NCI-H524 (cell line): ENCODE measurements at places on chromosomes 3 and 15.

DNA sequence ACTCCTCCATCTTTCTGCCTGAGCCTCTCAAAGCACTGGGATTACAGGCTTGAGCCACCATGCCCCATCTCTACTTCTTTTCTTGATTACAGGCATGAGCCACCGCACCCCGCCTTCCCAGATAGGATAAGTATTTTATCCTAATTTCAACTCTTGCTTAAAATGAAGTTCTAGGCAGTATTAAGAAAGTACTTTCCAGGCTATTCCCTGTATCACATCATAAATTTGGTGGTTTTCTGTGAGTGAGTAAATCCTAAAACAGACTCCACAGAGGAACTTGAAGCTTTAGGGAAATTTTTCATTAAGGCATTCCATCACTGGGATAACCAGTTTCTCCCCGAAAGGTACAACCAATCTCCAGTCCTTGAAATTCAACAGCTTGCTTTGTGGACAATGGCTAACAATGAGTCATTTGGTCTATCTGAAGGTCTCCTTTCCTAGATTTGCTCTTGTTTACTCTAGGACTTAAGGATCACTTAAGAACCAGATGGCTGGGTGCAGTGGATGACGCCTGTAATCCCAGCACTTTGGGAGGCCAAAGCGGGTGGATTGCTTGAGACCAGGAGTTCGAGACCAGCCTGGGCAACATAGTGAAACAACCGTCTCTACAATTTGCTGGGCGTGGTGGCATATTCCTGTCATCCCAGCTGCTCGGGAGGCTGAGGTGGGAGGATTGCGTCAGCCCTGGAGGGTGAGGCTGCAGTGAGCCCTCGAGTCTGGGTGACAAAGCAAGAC, 49.7 kb upstream of the SKIL start:
- DNase-seq, result peak; percentile 94

GRCh38 chr3:126606001-126606400, 47.3 kb upstream of the C3orf22 start:
- no peak for DNase-seq

- no peak for DNase-seq
These were observed 1.9 kb downstream of the NFKBIZ start for GRCh38 chr3:101851072-101851770.

- peak; percentile 19 for DNase-seq
These were observed 15.2 kb upstream of the CD47 start for GRCh38 chr3:108106031-108106430.

DNA sequence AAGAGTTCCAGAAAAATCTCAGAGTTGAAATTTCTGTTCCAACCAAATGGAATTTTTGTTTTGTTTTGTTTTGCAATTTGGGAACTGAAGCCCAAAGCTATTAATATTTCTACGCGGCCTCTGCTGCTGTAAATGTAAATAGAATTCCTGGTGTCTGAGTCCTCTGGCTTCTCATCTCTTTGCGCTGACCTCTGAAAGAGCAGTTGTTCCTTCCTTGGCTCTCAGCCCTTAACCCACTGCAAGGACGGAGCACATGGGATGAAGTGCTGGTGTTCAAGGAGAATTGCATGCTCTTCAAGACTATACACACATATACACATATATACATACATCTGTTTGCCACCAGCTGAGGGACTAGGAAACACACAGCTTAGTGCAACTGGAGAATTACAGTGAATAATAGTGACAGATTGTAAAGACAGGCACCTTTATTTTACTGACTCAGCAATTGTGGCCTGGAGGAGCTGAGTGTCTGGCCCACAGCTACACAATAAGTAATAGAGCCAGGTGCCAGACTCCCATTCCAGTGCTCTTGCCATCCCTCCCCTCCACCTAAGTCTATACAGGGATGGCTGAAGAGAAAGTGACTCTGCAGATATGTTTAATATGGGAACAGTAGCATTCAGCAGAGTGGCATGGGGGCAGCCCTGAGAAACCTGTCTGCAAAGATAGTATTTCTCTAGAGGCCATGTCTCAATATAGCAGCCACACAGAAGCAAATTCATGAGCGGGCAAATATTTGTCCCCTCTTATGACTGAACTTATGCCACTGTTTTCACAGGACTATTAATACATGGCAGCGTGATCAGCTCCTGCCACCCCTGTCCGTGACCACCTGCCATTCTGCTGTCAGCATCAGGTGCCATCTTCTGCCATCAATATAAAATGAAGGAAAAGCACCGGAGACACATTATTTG, 42.3 kb downstream of the NEK10 start:
- no peak for DNase-seq

GRCh38 chr3:13515786-13516759, 32.9 kb upstream of the FBLN2 start:
- DNase-seq, result no peak

- DNase-seq, result no peak
These were observed 308.2 kb downstream of the ULK4 start for GRCh38 chr3:41653571-41654239.

GRCh38 chr15:63839722-63840121, 6.0 kb upstream of the HERC1 start:
- no peak for DNase-seq

GRCh38 chr15:25392806-25393205, 46.0 kb downstream of the UBE3A start:
- no peak for DNase-seq

DNA sequence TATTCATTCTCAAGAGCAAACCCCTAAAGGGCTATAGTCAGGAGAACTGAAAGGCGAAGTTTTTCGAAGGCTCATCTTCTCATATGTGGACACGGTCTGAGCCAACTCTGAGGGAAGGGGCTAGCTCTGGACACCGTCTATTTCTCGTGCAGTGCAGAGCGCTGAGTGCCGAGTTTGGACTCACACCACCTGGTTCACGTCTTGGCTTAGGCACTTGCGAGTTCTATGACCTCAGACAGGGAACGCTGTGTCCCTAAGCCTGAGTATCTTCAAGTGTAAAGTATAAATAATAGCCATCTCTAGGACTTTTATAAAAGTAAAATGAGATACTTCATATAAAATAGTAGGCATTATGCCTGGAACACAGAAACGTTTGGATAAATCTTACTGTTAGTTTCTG, 223.7 kb downstream of the FMN1 start:
- no peak for DNase-seq

- peak; percentile 68 for DNase-seq
These were observed 24.9 kb upstream of the C3orf80 start for GRCh38 chr3:160200353-160200752.

- DNase-seq, result no peak
These were observed 7.1 kb upstream of the EPHB3 start for GRCh38 chr3:184554461-184554860.

DNA sequence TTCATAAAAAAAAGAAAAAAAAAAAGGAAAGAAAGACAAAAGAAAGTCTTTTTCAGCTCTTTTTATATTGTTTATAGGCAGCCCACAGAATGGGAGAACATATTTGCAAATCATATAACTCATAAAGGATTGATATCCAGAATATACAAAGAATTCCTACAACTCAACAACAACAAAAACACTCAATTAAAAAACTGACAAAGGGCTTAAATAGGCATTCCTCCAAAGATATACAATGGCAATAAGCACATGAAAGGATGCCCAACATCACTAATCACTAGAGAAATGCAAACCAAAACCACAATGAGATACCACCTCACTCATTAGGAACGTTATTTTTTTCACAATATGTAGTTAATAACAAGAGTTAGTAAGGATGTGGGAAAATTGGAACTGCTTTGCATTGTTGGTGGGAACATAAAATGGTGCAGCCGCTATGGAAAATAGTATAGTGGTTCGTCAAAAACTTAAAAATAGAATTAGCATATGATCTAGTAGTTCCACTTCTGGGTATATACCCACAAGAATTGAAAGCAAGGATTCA, 54.2 kb upstream of the CMTM8 start:
- no peak for DNase-seq
